ENCODE measurements at places on chromosomes 3 and 15.

DNA sequence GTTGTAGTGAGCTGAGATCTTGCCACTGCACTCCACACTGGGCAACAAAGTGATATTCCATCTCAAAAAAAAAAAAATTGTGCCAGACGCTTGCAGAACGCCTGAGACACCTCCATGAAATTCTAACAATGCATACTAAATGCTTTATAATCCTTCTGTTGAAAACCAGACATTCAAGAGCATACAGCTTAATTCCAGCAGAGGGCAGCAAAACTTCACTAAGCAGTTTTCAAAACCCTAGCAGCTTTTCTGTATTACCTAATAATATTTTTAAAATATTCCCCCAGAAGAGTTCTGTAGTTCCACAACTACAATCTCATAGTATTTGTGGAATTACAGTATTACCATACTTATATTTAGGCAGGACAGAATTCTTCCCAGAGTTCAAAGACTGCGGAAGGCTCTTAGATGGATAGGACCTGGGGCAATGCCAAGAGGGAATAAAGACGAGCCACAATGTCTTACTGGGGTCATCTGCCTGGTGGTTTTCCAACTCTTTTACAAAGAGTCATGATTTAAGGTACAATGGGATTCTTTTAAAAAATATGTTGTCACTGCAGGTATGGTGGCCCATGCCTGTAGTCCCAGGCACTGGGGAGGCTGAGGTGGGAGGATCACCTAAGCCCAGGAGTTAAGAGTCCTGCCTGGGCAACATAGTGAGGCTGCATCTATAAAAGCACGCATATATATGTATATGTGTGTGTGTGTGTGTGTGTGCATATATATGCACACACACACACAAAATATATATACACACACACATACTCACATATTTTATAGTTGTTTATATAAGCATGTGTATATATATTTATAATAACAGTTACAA, 19.6 kb upstream of the TASOR start:
- peak; percentile 60 for DNase-seq

DNA sequence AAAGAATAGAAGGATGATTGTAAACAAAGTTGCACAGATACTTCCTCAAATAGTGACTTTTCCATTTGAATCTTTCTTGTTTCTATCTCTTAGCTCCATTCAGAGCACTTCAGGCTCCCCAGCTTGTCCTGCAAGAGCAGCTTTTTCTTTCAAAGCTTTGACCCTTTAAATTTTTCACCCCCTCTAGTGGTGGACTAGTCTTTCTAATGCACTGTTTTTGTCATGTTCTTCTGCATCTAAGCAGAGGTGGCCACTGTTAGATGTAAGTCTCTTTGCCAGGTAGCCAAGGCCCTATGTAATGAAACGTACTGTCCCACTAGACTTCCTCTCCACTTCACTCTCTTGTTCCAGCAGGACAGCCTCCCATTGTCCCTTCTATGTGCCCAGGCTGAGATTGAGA, 74.0 kb upstream of the MANF start:
- DNase-seq, result no peak

GRCh38 chr15:56342653-56343052, 22.6 kb upstream of the TEX9 start:
- DNase-seq, result no peak

GRCh38 chr15:39644136-39644535, 63.3 kb downstream of the THBS1 start:
- no peak for DNase-seq

- DNase-seq, result no peak
Observed at GRCh38 chr3:179376474-179376873, 29.0 kb downstream of the MFN1 start.

GRCh38 chr3:190038050-190038933, 82.4 kb downstream of the P3H2 start:
- DNase-seq, result no peak

DNA sequence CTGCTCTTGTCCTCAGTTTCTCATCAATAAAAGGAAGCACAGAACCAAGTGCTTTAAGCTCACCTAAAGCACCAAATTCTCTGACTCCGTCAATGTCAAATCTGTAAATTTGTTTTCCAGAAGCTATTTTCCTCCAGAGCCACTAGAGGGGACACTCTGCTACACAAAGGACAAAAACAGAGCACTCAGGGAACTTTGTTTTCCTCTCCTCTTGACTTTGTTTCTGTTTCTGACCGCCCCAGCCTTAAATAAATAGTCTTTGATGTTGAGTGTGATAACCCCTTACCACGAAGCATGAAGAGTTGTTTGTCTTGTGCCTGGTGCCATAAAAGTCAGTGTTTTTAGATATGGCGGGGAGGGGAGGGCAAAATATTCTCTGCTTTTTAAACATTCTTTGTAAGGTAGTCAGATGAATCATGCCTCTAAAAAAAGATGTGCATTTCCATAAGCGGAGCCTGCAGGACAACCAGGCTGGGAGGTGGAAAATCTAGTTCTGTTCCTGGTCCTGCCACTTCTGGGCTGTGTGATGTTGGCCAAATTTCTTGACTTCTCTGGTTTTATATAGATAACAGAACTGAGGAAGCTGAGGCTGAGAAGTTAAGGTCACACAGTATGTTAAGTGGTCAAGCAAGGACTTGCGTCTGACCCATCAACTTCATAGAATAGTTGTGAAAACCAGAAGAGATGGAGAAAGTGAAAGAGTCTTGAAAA, 7.3 kb upstream of the ZBTB38 start:
- DNase-seq, result peak; percentile 60

All from CD8-positive, alpha-beta T cell (primary cell).